ENCODE measurements at places on chromosomes 1 and 21. TPM values are rescaled to one million over a fixed set of nuclear protein-coding genes. Genes with fewer than 3 reads are reported as not detected.

DNA sequence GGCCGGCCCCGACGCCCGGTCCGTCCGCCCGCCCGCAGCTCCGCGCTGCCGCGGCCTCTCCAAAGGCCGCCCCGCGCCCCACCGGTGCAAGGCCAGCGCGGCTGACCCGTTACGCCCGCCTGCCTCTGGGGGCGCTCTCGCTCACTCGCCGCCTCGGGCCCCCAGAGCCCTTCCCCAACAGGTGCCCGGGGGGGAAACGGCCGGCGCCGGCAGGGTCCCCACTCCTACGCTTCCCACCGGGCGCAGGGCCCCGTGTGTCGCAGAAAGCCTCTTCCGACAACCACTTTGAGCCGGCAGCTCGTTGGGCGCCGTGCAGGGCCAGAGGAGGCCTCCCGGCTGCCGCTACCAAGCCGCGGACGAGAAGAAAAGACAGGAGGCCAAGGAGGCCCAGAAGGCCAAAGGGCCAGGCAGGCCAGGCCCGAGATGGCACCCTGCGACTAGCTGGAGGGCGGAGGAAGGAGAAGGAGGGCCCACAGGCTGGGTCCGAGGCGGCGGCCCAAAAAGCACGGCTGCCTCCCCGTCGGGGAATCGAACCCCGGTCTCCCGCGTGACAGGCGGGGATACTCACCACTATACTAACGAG lies 64.9 kb upstream of the FCGR2A start:
- no peaks in the 10 kb centered on the region for H3K36me3 ChIP-seq
- no peak overlapping the region for H3K27ac ChIP-seq
- peaks cover 41% of the 10 kb centered on the region for H3K27me3 ChIP-seq
- peaks cover 3% of the 10 kb centered on the region for H3K4me1 ChIP-seq

DNA sequence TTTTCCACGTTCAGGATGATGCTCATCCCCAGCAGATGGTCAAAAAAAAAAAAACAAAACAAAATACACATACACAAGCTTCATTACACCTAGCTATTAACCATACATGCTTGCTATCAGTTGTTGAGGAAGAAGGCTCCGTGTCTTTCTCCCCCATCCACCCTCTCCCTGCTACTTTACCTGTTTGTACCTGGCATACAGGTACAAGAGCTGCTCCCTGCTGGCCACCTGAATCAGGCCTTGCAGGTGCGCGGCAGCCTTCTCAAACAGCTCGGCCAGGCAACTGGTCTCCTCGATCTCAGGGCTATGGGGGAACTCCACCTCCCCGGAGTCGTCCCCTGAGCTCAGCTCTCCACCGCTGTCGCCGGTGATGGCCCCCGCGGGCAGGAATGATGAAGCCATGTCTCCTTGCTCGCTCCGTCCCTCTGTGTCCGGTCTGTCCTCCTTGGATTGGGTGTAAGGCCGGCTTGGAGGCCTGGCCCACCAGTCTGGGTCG lies 464 bp downstream of the ACBD6 start:
- no peaks in the 10 kb centered on the region for H3K27me3 ChIP-seq
- no peaks in the 10 kb centered on the region for H3K36me3 ChIP-seq
- peak overlapping the region; percentile 98 for H3K27ac ChIP-seq
- H3K4me3 ChIP-seq = peak overlapping the region; percentile 74
- peaks cover 4% of the 10 kb centered on the region for H3K4me1 ChIP-seq

GRCh38 chr1:24914226-24915069 lies 15.6 kb downstream of the RUNX3 start:
- peak; percentile 72 for DNase-seq
- H3K4me3 ChIP-seq = no peak overlapping the region

DNA sequence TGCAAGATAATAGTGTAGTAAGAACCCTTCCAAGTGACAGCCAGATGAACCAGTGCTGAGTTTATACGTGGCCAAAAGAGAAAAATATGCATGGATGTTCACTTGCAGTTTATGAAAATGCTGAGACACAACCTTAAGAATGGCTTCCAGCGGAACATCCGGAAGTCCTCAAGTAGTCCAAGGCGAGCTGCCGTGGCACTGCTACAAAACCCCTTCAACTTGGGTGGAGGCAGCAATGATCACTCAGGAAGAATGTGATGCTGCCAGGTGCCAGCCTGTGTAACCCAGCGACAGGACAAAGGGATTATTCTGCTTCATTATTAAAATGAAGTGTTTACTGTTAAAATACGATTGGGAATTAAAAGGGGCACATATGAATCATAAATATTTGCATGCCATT lies 179.6 kb downstream of the RUNX1 start:
- peaks cover 28% of the 10 kb centered on the region for H3K4me1 ChIP-seq
- no peak overlapping the region for H3K27ac ChIP-seq
- H3K27me3 ChIP-seq = no peaks in the 10 kb centered on the region
- H3K36me3 ChIP-seq = no peaks in the 10 kb centered on the region
- DNase-seq = no peak

GRCh38 chr1:63794939-63795378 lies 21.1 kb downstream of the ROR1 start:
- no peak overlapping the region for H3K27ac ChIP-seq
- no peak for DNase-seq
- no peaks in the 10 kb centered on the region for H3K36me3 ChIP-seq
- H3K27me3 ChIP-seq = no peaks in the 10 kb centered on the region
- no peak overlapping the region for H3K4me3 ChIP-seq
- peaks cover 14% of the 10 kb centered on the region for H3K4me1 ChIP-seq

- H3K4me3 ChIP-seq = no peak overlapping the region
- H3K27me3 ChIP-seq = no peaks in the 10 kb centered on the region
- no peak for DNase-seq
- H3K27ac ChIP-seq = no peak overlapping the region
- H3K4me1 ChIP-seq = no peaks in the 10 kb centered on the region
These were observed 10.2 kb downstream of the BMP8A start for GRCh38 chr1:39501666-39502065.

DNA sequence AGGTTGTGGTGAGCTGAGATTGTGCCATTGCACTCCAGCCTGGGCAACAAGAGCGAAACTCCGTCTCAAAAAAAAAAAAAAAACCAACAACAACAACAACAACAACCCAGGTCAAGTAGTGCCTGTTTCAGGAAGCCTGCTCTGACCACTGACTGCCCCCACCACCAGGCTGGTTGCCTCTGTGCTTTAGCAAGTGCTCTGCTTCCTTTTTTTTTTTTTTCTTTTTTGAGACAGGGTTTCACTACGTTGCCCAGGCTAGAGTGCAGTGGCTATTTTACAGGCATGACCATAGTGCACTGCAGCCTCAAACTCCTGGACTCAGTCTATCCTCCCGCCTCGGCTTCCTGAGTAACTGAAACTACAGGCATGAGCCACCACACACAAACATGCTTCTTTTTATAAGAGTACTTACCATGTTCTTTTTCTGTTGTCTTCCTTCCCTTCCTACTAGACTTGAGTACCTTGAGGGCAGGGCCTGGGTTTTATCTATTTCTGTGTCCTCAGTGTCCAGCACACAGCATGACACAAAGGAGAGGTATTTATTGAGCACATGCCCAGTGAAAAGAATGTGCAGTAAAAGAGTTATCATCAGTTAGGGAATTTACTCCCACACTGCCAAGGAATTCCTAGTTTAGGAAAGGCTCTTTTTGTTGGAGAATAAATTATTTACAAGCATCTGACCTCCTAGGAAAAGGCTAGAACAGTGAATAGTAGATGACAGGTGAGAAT lies 9.9 kb upstream of the COA7 start:
- peaks cover 7% of the 10 kb centered on the region for H3K4me1 ChIP-seq
- H3K27me3 ChIP-seq = no peaks in the 10 kb centered on the region
- H3K4me3 ChIP-seq = no peak overlapping the region

GRCh38 chr1:233864578-233864977 lies 39.9 kb upstream of the SLC35F3 start:
- H3K27ac ChIP-seq = no peak overlapping the region
- H3K4me1 ChIP-seq = no peaks in the 10 kb centered on the region
- DNase-seq = no peak

DNA sequence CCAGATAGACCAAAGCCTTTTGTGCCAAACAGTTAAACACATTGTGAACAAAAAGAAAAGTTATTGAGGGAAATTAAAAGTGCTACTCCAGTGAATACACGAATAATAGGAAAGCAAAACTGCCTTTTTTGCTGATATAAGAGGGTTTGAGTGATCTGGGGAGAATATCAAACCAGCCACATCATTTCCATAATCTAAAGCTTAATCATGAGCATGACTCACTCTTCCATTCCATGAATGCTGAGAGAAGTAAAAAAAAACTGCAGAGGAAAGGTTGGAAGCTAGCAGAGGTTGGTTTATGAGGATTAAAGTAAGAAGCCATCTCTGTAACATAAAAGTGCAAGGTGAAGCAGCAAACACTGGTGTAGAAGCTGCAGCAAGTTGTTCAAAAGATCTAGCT lies 350.6 kb upstream of the NCAM2 start:
- no peaks in the 10 kb centered on the region for H3K4me1 ChIP-seq
- H3K36me3 ChIP-seq = no peaks in the 10 kb centered on the region
- H3K27ac ChIP-seq = no peak overlapping the region
- no peak for DNase-seq
- no peaks in the 10 kb centered on the region for H3K27me3 ChIP-seq
- H3K4me3 ChIP-seq = no peak overlapping the region

- H3K4me3 ChIP-seq = no peak overlapping the region
- no peaks in the 10 kb centered on the region for H3K36me3 ChIP-seq
- H3K4me1 ChIP-seq = peaks cover 25% of the 10 kb centered on the region
- no peak for DNase-seq
- H3K27me3 ChIP-seq = no peaks in the 10 kb centered on the region
These were observed 2.1 kb downstream of the KLHDC7A start for GRCh38 chr1:18482721-18483425.

DNA sequence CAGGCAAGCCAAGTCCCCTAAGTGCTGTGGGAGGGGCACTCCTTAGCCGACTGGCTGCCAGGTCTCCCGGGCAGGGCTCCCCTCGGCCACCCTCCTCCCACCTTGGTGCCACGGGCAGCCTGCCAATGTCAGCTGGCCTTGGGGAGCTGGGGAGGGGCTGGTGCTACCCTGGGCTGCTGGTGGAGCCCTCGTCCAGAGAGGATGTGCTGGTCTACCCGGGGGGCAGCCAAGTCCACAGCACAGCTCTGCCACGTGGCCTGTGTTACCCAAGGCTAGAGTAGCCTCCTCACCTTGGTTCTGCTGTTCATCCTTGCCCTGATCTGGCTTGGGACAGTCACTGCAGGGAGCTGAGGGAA lies 42.9 kb downstream of the CRYAA start:
- no peak overlapping the region for H3K4me3 ChIP-seq
- no peak for DNase-seq

- H3K36me3 ChIP-seq = no peaks in the 10 kb centered on the region
- no peaks in the 10 kb centered on the region for H3K4me1 ChIP-seq
- no peak overlapping the region for H3K27ac ChIP-seq
- no peak for DNase-seq
These were observed 64.0 kb downstream of the SLC9A1 start for GRCh38 chr1:27090911-27091310.

DNA sequence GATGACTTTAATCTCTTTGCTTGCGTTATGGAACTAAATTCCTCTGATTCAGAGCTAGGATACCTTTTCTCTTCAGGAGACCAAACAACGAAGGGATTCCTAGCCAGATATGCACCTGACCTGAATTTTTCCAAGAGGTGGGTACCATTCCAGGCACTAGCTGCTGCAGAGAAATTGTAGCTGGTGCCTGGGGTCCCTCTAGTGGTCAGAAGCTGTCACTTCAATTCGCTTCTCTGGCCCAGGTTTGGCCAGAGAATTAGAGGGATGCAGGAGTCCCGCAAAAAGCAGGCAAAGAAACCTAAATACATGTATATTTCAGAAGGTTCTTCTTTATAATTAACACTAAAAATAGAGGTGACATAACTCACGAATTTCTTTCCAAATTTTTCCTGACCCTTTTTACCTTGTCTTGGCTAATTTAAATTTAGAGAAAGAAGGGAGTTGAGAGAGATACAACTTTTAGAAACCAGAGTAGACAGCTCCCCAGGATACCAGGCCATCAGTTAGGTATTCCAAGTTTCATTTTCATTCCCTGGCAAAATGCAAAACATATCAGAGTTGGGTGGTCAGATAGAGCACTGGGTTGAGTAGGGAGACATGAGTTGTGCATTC lies 9.6 kb downstream of the ACKR1 start:
- no peak overlapping the region for H3K27ac ChIP-seq
- peak; percentile 68 for DNase-seq
- H3K4me1 ChIP-seq = no peaks in the 10 kb centered on the region
- no peak overlapping the region for H3K4me3 ChIP-seq
- no peaks in the 10 kb centered on the region for H3K36me3 ChIP-seq

DNA sequence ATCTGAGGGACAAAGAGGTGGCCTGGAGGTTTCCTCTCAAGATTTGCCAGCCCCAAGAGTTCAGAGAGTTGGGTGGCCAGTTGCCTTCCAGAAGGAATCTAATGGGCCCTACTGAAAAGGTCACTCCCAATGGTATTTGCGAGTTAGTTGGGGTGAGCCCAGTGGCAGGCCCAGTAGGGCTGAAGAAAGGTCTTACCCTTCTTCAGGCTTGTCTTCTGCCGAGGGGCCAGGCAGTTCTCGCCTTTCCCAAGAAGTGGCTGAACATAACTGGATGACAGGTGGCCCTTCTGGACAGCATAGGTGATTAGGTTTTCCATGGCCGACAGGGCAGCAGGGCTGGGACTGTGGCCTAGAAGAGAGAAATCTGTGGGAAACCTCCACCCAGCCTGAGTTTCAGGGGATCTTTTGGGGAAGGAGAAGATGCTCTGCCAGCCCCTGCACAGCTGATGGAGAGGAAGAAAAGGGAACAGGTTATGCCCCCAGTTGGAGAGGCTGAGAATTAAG lies 7.2 kb downstream of the PGLYRP4 start:
- H3K4me3 ChIP-seq = no peak overlapping the region
- no peaks in the 10 kb centered on the region for H3K27me3 ChIP-seq
- peak; percentile 2 for DNase-seq
- no peaks in the 10 kb centered on the region for H3K36me3 ChIP-seq

Gene NIBAN1
- 6.9 TPM for polyA plus RNA-seq

Gene KHDC4
- 28.0 TPM for polyA plus RNA-seq

Gene EDARADD
- 1.7 TPM for polyA plus RNA-seq

Gene MARK1
- polyA plus RNA-seq = 4.5 TPM

Gene KIF14
- 0.68 TPM for polyA plus RNA-seq

Gene SLC45A3
- 4.6 TPM for polyA plus RNA-seq

Gene PINK1
- polyA plus RNA-seq = 84.1 TPM
